ENCODE measurements at places on chromosomes 16 and 17. TPM values are rescaled to one million over a fixed set of nuclear protein-coding genes. Genes with fewer than 3 reads are reported as not detected.

Gene PSMD12
- 94.2 TPM for total RNA-seq

Gene PRR35
- not detected for total RNA-seq

Gene FOXN1
- total RNA-seq, result not detected

Gene CRHR1
- not detected for total RNA-seq

Gene TBX2
- total RNA-seq, result 0.13 TPM

Gene MYH13
- total RNA-seq, result not detected

Gene USH1G
- not detected for total RNA-seq

Gene TPSD1
- not detected for total RNA-seq

Gene MYH1
- not detected for total RNA-seq

Gene ELMO3
- 5.0 TPM for total RNA-seq

Gene MMP28
- not detected for total RNA-seq

Gene KRTAP4-4
- total RNA-seq, result not detected

Gene PPL
- total RNA-seq, result not detected

Gene OR4D1
- 0.26 TPM for total RNA-seq

Gene DVL2
- 61.8 TPM for total RNA-seq

Gene ABCC11
- total RNA-seq, result 0.22 TPM

Gene SLC47A2
- total RNA-seq, result not detected

Gene FOXJ1
- total RNA-seq, result 0.64 TPM

Gene NUPR1
- not detected for total RNA-seq

Gene GPRC5B
- 0.11 TPM for total RNA-seq

Gene NPW
- total RNA-seq, result 9.4 TPM

Gene SOST
- total RNA-seq, result not detected

Gene SLC39A11
- 18.5 TPM for total RNA-seq

Gene HASPIN
- 16.0 TPM for total RNA-seq

Gene ASIC2
- not detected for total RNA-seq

Gene TLCD2
- 0.09 TPM for total RNA-seq

Gene DDX5
- 855 TPM for total RNA-seq

Gene FNDC8
- total RNA-seq, result 0.15 TPM

Gene RASD1
- total RNA-seq, result 1.0 TPM

Gene ZPBP2
- total RNA-seq, result 0.74 TPM

Gene SBK1
- total RNA-seq, result 3.9 TPM

Gene RND2
- total RNA-seq, result 0.22 TPM

Gene ATXN7L3
- total RNA-seq, result 111 TPM

Gene CDK5R1
- 6.8 TPM for total RNA-seq

Gene HOXB4
- total RNA-seq, result 3.4 TPM

Gene LYRM9
- 2.5 TPM for total RNA-seq

Gene NACA2
- not detected for total RNA-seq

Gene CHST4
- not detected for total RNA-seq
